H9 (cell line): ENCODE measurements at places on chromosomes 5 and 9. TPM values are rescaled to one million over a fixed set of nuclear protein-coding genes. Genes with fewer than 3 reads are reported as not detected.

- 0 out of 2 replicates have a peak, but pooled peaks cover 4% of the 10 kb centered on the region for H3K4me1 ChIP-seq
- no peak overlapping the region for H3K27ac ChIP-seq
- no peaks in the 10 kb centered on the region for H3K27me3 ChIP-seq
- H3K36me3 ChIP-seq, result peaks cover 12% of the 10 kb centered on the region
- DNase-seq, result no peak
Observed at GRCh38 chr5:160083501-160083900, 35.7 kb downstream of the PWWP2A start.

Gene BARHL1
- not detected in 2 replicates for total RNA-seq

- no peaks in the 10 kb centered on the region for H3K36me3 ChIP-seq
- H3K4me1 ChIP-seq, result peaks cover 26% of the 10 kb centered on the region; the same call in 1 of the 2 replicates
- H3K27me3 ChIP-seq, result no peaks in the 10 kb centered on the region
- no peak overlapping the region for H3K27ac ChIP-seq
Observed at GRCh38 chr5:124740071-124740470, 6.4 kb downstream of the ZNF608 start.

- H3K27ac ChIP-seq, result no peak overlapping the region
- H3K27me3 ChIP-seq, result no peaks in the 10 kb centered on the region
- no peaks in the 10 kb centered on the region for H3K36me3 ChIP-seq
- H3K4me3 ChIP-seq, result no peak overlapping the region
Observed at GRCh38 chr9:134469041-134469875, 143.0 kb downstream of the RXRA start.

GRCh38 chr9:137494104-137494544 lies 35.0 kb upstream of the NSMF start:
- H3K27ac ChIP-seq, result no peak overlapping the region
- DNase-seq, result no peak
- no peak overlapping the region for H3K4me3 ChIP-seq

GRCh38 chr9:108056805-108057386 lies 567.3 kb upstream of the KLF4 start:
- no peak for DNase-seq
- H3K4me3 ChIP-seq, result no peak overlapping the region
- no peak overlapping the region for H3K27ac ChIP-seq
- no peaks in the 10 kb centered on the region; the same call in 1 of the 2 replicates for H3K4me1 ChIP-seq
- H3K27me3 ChIP-seq, result no peaks in the 10 kb centered on the region

- no peaks in the 10 kb centered on the region for H3K4me1 ChIP-seq
- DNase-seq, result no peak
- no peak overlapping the region for H3K27ac ChIP-seq
- peaks cover 6% of the 10 kb centered on the region; the same call in 1 of the 2 replicates for H3K36me3 ChIP-seq
Observed at GRCh38 chr5:81212211-81212751, 20.8 kb upstream of the CKMT2 start.

Gene GLRA1
- not detected in 2 replicates for total RNA-seq

Gene CAMK2A
- total RNA-seq, result 0.15 and 0.33 TPM in 2 replicates

GRCh38 chr5:175629793-175630192 lies 28.1 kb upstream of the HRH2 start:
- no peak overlapping the region; the same call in 1 of the 2 replicates for H3K4me3 ChIP-seq
- H3K27me3 ChIP-seq, result no peaks in the 10 kb centered on the region
- peaks cover 5% of the 10 kb centered on the region; the same call in 2 of the 3 replicates for H3K36me3 ChIP-seq
- no peak for DNase-seq

- no peaks in the 10 kb centered on the region for H3K36me3 ChIP-seq
- no peak overlapping the region for H3K4me3 ChIP-seq
- DNase-seq, result no peak
- no peaks in the 10 kb centered on the region for H3K4me1 ChIP-seq
Observed at GRCh38 chr9:134935701-134936345, 18.1 kb upstream of the FCN1 start.

Gene STK32A
- total RNA-seq, result 0.99 and 1.3 TPM in 2 replicates

DNA sequence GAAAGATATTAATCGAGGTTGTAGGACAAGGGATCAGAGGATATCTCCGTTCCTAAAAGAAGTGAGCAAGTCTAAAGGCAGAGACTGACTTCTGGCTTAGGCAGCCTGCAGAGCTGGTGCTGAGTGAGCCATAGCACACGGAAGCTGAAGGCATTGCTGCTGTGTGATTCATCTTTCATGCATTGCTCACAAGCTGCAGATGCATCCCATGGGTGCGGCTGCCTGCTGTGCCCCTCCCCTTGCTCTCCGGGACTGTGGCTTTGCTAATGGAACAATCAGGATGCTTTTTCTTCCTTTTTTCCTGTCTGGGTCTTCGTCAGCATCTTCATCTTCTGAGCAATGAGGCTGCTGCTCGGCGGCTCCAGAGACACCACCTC lies 341.4 kb downstream of the DIRAS2 start:
- no peak for DNase-seq
- H3K27ac ChIP-seq, result no peak overlapping the region
- no peaks in the 10 kb centered on the region for H3K36me3 ChIP-seq
- H3K4me1 ChIP-seq, result no peaks in the 10 kb centered on the region

GRCh38 chr9:133709691-133710571 lies 28.2 kb downstream of the SARDH start:
- no peaks in the 10 kb centered on the region for H3K27me3 ChIP-seq
- DNase-seq, result no peak
- H3K36me3 ChIP-seq, result no peaks in the 10 kb centered on the region
- H3K27ac ChIP-seq, result no peak overlapping the region
- no peaks in the 10 kb centered on the region for H3K4me1 ChIP-seq

GRCh38 chr5:123496892-123497291 lies 15.1 kb upstream of the CSNK1G3 start:
- H3K4me3 ChIP-seq, result no peak overlapping the region
- H3K27me3 ChIP-seq, result no peaks in the 10 kb centered on the region
- H3K4me1 ChIP-seq, result peaks cover 2% of the 10 kb centered on the region; the same call in 1 of the 2 replicates
- no peak for DNase-seq
- no peaks in the 10 kb centered on the region for H3K36me3 ChIP-seq
- no peak overlapping the region for H3K27ac ChIP-seq
